Progenitor cell of endocrine pancreas (in vitro differentiated cells): ENCODE measurements at places on chromosomes 12 and 14. TPM values are rescaled to one million over a fixed set of nuclear protein-coding genes. Genes with fewer than 3 reads are reported as not detected.

GRCh38 chr14:101844751-101845150, 83.2 kb downstream of the PPP2R5C start:
- DNase-seq: no peak
- H3K27ac ChIP-seq: no peak overlapping the region
- no peaks in the 10 kb centered on the region for H3K27me3 ChIP-seq
- no peak overlapping the region for H3K4me3 ChIP-seq

GRCh38 chr12:110365489-110366320, 37.8 kb downstream of the ANAPC7 start:
- no peak overlapping the region for H3K4me3 ChIP-seq
- H3K27me3 ChIP-seq: no peaks in the 10 kb centered on the region
- peaks cover 2% of the 10 kb centered on the region for H3K36me3 ChIP-seq

DNA sequence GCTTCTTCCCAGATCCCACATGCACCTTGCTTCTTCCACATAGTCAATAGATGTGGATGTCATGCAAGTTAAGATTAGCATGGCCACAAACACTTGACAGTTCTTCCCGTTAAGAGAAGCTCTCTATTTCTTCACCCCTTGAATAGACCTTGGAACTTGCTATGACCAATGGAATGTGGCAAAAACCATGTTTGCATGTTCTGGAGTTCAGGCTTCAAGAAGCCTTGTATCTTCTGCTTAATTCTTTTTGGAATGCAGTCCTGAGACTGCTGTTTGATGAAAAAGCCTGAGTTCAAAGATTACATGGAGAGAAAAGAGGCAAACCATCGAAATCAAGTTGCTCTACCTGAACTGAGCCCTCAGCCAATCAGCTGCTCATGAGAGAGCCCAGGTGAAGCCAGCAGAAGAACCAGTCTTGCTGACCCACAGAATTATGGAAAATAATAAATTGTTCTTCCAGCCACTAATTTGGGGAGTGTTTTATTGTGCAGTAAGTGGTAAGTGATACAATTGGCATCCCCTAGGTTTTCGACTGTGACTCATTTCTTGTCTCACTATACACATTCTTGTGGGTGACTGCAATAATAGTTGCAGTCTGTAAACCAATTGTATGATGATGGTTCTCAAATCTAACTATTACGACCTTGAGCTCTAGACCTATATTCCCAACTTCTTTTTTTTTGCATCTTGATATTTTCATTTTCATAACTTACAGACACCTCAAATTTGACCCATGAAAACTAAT, 12.6 kb downstream of the RASSF9 start:
- H3K36me3 ChIP-seq: peaks cover 30% of the 10 kb centered on the region
- no peak overlapping the region for H3K4me3 ChIP-seq
- DNase-seq: no peak
- no peaks in the 10 kb centered on the region for H3K27me3 ChIP-seq
- H3K4me1 ChIP-seq: peaks cover 15% of the 10 kb centered on the region

The NANOG gene
- 0.64 and 0.74 TPM in 2 replicates for total RNA-seq

GRCh38 chr12:116381744-116382685, 104.5 kb upstream of the MED13L start:
- no peak for DNase-seq
- H3K27me3 ChIP-seq: peaks cover 26% of the 10 kb centered on the region
- H3K36me3 ChIP-seq: no peaks in the 10 kb centered on the region
- H3K27ac ChIP-seq: peak overlapping the region; percentile 70
- peaks cover 30% of the 10 kb centered on the region for H3K4me1 ChIP-seq
- no peak overlapping the region for H3K4me3 ChIP-seq

The TTC6 gene
- 39.3 and 46.7 TPM in 2 replicates for total RNA-seq

The GXYLT1 gene
- total RNA-seq: 23.5 and 23.8 TPM in 2 replicates

- H3K27me3 ChIP-seq: no peaks in the 10 kb centered on the region
- no peak for DNase-seq
- H3K4me3 ChIP-seq: no peak overlapping the region
Measured at GRCh38 chr12:91055976-91056375, 1.8 kb downstream of the KERA start.

The TMTC1 gene
- total RNA-seq: 18.1 and 19.2 TPM in 2 replicates

The PLEK2 gene
- 0.67 and 0.89 TPM in 2 replicates for total RNA-seq

DNA sequence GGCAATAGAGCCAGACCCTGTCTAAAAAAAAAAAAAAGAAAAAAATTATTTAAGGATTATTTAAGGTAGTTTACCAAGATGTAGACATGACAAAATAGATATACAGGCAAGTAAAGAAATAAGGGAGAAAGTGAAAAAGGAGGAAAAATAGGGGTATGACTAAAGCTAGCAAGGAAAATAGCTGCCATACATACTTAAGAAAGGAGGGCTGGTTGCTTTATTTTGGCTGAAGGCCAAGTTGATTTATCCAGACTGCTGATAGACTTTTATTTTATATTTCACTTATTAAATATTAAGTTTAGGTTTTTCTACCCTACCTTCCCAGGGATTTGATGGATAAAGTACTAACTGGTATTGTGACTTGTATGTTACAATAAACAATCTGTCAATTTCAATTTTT, 8.3 kb upstream of the AEBP2 start:
- peaks cover 3% of the 10 kb centered on the region for H3K27me3 ChIP-seq
- peaks cover 7% of the 10 kb centered on the region for H3K36me3 ChIP-seq
- no peak overlapping the region for H3K4me3 ChIP-seq
- DNase-seq: no peak
- no peak overlapping the region for H3K27ac ChIP-seq
- H3K4me1 ChIP-seq: peaks cover 6% of the 10 kb centered on the region

DNA sequence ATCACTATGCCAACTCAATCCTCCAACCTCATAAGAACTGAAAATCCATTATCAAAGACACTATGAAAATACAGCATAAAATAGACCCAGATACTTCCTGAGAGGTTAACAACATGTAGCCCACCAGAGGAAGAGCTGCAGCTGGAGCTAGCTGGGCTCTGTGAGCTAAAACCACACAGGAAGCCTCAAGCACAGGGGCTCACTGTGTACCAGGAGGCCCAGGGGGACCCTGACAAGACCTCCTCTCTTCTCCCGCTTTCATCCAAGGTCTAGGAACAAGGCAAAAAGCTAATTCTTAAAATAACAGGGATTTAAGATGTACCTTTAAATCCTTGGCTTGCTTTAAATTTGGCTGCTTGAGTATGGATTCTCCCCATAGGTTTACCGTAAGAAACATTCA, 53.6 kb downstream of the EIF2S3B start:
- H3K4me3 ChIP-seq: no peak overlapping the region
- no peaks in the 10 kb centered on the region for H3K4me1 ChIP-seq
- no peak for DNase-seq
- peaks cover 6% of the 10 kb centered on the region for H3K27me3 ChIP-seq
- H3K27ac ChIP-seq: no peak overlapping the region

The BDKRB1 gene
- total RNA-seq: not detected in 2 replicates

- H3K4me3 ChIP-seq: no peak overlapping the region
Measured at GRCh38 chr12:100565987-100566545, 7.4 kb upstream of the GAS2L3 start.
